Esophagus muscularis mucosa (tissue), 4 donors: ENCODE measurements at places on chromosomes 3 and 15.

DNA sequence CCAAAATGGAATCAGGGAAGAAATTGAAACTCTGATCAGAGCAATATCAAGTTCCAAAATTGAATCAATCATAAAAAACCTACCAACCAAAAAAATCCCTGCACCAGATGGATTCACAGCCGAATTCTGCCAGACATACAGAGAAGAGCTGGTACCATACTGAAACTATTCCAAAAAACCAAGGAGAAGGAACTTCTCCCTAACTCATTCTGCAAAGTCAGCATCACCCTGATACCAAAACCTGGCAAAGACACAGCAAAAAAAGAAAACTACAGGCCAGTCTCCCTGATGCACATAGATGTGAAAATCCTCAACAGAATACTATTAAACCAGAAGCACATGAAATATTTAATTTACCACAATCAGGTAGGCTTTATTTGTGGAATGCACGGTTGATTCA is 118.1 kb downstream of the MYRIP start:
- H3K4me1 ChIP-seq = no peaks in the 10 kb centered on the region
- H3K4me3 ChIP-seq = no peak overlapping the region
- no peaks in the 10 kb centered on the region for H3K36me3 ChIP-seq
- no peaks in the 10 kb centered on the region for H3K27me3 ChIP-seq

DNA sequence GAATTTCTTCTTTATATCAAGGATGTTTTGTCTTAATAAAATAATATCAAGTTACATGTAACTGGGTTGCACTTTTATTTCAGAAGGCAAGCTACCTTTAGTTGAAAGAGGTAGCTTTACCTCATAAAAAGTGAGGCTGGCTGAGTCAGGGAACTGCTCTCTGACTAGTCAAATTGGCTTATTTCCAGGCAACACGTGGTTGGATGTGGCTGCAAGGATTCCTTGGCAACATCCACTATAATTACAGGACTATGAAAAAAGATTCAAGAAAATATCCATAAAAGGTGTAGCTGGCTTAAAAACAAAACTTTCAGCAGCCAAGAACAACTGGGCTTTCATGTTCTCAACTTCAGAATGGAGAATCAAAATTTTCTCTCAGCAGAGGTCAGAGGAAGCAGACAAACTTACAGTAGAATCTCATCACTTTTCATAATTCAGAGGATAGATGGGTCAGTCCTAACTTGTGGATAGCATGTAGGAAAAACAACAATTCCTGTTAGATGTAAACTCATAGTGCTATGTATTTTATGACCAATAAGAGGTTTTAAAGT is 779.1 kb downstream of the MECOM start:
- H3K27me3 ChIP-seq = no peaks in the 10 kb centered on the region
- H3K4me1 ChIP-seq = peaks cover 12% of the 10 kb centered on the region
- no peak overlapping the region for H3K4me3 ChIP-seq
- no peak overlapping the region for H3K27ac ChIP-seq

DNA sequence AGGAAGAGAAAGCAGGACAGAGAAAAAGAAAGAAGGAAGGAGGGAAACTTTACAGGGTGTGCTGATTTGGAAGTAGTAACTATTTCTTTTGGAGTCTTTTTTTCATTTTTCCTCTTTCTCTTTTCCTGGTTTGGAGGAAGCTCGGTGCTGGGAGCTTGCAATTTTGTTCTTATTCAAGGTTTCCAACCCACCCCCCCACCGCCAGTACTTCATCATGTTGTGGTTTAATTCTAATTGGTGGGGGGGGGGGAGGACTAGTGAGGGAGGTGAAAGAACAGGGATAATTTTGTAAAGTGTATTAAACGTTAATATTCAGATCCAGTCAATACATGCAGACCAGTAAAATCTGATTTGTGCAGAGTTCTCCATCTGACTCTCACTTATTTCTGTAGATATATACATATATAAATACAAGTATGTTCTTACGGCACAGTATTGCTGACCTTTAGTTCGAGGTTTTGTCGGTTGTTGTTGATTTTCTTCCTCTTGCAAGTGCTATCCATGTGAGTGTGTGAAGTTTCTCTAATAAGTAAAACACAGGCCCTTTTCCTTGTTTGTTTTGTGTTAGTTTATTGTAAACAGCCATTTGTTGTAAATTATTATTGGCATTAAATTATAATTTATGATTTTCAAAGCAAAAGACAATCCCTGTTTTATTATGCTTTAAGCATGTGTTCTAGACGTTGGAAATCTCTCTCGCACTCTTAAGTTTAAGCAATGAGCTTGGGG is 9.3 kb downstream of the NR2F2 start:
- peaks cover 18% of the 10 kb centered on the region for H3K36me3 ChIP-seq
- H3K4me1 ChIP-seq = peaks cover 5% of the 10 kb centered on the region
- DNase-seq = peak; percentile 64
- peak overlapping the region; percentile 78 for H3K4me3 ChIP-seq
- H3K27me3 ChIP-seq = no peaks in the 10 kb centered on the region

DNA sequence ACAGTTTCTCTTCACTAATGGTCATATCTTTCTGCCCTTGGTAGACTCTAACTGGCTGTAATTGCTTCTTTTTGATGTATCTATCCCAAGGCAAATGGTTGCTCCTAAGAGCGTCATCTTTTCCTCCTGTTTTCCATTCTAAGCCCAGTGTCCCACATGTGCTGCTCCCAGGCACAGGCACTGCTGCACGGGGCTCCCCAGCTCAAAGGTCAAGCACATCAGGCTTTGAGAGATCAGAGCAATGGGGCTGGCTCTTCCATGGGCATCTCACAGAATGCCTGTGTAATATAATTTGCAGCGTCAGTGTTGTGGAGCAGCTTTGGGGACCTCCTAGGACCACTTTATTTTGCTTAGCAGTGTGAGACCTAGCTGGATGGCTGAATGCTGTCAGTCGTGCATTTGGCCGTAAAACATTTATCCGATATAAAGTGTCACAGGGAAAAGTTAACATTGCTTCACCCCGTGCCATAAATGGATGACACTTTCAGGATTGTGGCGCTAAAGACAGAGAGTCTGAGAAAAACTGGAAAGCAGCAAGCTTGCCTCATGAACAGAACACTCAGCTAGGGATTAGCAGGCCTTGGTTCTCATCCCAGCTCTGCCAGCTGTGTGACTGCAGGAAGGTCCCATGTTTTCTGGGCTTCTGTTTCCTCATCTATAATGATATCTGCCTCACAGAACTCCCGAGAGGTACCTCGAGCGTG is 277.5 kb upstream of the TBL1XR1 start:
- no peak for DNase-seq
- H3K4me3 ChIP-seq = no peak overlapping the region
- no peaks in the 10 kb centered on the region for H3K27me3 ChIP-seq

DNA sequence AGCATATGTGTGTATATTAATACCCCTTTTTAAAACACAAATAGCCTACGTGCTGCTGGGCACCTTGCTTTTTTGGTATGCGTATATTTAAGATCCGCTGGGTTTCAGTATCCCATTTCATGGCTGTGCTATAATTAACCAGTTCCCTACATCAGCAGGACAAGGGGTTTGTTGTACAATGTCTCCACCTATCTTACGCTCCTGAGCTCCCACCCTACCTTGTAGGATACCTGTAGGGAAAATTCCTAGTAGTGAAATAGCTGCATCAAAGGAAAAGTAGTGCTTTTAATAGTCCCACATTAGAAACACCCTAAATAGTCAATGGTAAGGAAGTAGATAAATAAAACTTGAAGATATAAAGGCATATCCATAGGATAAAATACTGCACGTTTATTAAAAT is 1.4 kb downstream of the MAP6D1 start:
- H3K27me3 ChIP-seq = no peaks in the 10 kb centered on the region
- H3K36me3 ChIP-seq = peaks cover 19% of the 10 kb centered on the region
- DNase-seq = no peak
- no peak overlapping the region for H3K4me3 ChIP-seq
- H3K4me1 ChIP-seq = peaks cover 23% of the 10 kb centered on the region

GRCh38 chr15:92901072-92901761 is 1.1 kb downstream of the CHD2 start:
- H3K4me3 ChIP-seq = peak overlapping the region; percentile 50
- peaks cover 73% of the 10 kb centered on the region for H3K4me1 ChIP-seq
- no peaks in the 10 kb centered on the region for H3K36me3 ChIP-seq
- no peaks in the 10 kb centered on the region for H3K27me3 ChIP-seq
- peak overlapping the region; percentile 94 for H3K27ac ChIP-seq

DNA sequence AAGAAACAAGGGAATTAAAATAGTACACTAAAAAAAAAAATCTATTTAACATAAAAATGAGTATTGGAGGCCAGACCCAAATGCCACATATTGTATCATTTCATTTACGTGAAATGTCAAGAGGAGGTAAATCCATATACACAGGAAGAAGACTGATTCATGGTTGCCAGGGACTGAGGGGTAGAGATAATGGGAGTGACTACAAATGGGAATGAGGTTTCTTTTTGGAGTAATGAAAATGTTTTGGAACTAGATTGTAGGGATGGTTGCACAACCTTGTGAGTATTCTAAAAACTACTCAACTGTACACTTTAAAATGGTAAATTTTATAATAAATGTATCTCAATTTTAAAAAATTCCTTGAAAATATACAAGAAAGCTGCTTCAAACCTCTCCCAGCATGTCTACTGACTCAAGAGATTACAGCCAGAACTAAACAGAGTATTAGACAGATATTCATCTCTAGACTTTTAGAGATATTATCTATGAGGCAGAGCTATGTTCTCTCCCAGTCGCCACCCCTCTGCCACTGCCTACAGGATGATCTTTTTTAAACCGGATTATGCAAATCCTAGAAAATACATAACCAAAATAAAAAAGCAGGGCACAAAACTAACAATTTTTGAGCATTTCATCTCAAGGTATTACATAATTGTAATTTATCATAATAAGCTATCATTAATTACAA is 6.2 kb downstream of the HLTF start:
- DNase-seq = no peak
- no peak overlapping the region for H3K27ac ChIP-seq
- peaks cover 3% of the 10 kb centered on the region for H3K36me3 ChIP-seq
- H3K27me3 ChIP-seq = no peaks in the 10 kb centered on the region

DNA sequence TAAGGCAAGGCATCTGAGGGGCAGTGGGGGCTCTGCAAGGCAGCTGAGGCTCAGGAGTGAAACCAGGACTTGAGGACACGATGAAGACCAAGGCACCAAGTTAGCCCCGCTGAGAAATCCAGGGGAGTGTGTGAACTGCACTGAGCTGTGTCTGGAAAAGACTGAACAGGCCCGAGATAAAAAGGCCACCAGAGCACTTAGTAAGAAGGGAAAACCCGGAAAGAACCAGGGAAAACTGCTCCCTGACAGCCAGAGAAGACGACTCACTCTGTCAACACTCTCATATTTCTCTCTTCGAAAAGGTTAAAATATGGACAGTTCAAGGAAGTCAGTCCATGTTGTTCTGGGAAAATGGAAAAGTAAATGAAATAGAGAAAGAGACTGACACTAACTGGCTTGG is 109.0 kb downstream of the SEC22A start:
- no peaks in the 10 kb centered on the region for H3K27me3 ChIP-seq
- no peak for DNase-seq
- peaks cover 56% of the 10 kb centered on the region for H3K36me3 ChIP-seq
- H3K27ac ChIP-seq = no peak overlapping the region

- no peaks in the 10 kb centered on the region for H3K27me3 ChIP-seq
- H3K4me1 ChIP-seq = peaks cover 28% of the 10 kb centered on the region
These were observed 237 bp upstream of the ZNF662 start for GRCh38 chr3:42905740-42906069.

DNA sequence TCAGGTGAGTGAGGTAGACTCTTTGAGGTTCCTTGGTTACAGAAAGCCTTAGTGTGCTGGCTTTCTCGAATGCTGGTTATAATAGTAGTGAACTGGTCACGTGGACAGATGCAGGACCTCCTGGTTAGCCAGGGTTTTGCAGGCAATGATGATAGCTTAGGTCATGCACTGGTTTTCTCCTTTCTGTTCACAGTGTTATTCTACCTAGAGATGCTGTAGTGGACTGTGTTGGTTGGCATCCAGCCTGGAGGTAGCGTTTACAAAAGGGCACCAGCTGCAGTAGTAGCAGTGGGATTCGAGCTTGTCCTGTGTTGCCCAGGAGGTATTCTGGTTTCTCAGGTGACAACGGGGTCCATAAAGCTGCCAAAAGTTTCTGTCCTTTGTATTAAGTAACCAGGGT is 27.0 kb downstream of the PCCB start:
- no peak for DNase-seq
- H3K4me1 ChIP-seq = peaks cover 4% of the 10 kb centered on the region
- no peak overlapping the region for H3K27ac ChIP-seq
- peaks cover 38% of the 10 kb centered on the region for H3K36me3 ChIP-seq
- no peaks in the 10 kb centered on the region for H3K27me3 ChIP-seq

- H3K27me3 ChIP-seq = no peaks in the 10 kb centered on the region
- no peaks in the 10 kb centered on the region for H3K4me1 ChIP-seq
- DNase-seq = no peak
- H3K4me3 ChIP-seq = no peak overlapping the region
- H3K36me3 ChIP-seq = no peaks in the 10 kb centered on the region
These were observed 46.5 kb downstream of the GUCA1C start for GRCh38 chr3:108907194-108907593.

- H3K27me3 ChIP-seq = no peaks in the 10 kb centered on the region
- H3K4me1 ChIP-seq = peaks cover 63% of the 10 kb centered on the region
- H3K4me3 ChIP-seq = peak overlapping the region; percentile 98
These were observed 1.3 kb downstream of the FEM1B start for GRCh38 chr15:68278595-68279405.

DNA sequence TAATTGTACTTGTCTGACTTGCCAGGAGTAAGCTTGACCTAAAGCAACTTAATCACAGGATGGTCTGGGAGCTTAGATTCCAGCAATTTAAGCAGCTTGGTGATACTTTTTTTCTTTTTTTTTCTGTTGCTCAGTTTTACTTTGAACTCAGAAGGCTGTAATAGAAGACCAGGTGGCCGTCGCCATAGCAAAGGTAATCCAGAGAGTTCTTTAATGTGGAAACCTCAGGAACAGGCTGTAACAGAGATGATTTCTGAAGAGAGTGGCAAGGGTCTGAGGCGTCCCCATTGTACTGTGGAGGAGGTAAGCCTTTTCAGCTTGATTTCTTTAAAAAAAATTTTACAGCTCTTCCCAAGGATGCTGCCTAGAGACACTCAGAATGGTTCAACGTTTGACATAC is 20.1 kb downstream of the SENP2 start:
- DNase-seq = no peak
- H3K27ac ChIP-seq = no peak overlapping the region
- H3K4me3 ChIP-seq = no peak overlapping the region
- H3K4me1 ChIP-seq = no peaks in the 10 kb centered on the region

GRCh38 chr15:63833021-63833696 is 589 bp downstream of the HERC1 start:
- H3K27ac ChIP-seq = peak overlapping the region; percentile 91
- DNase-seq = no peak
- H3K36me3 ChIP-seq = no peaks in the 10 kb centered on the region
- H3K4me3 ChIP-seq = peak overlapping the region; percentile 79
- peaks cover 32% of the 10 kb centered on the region for H3K4me1 ChIP-seq

DNA sequence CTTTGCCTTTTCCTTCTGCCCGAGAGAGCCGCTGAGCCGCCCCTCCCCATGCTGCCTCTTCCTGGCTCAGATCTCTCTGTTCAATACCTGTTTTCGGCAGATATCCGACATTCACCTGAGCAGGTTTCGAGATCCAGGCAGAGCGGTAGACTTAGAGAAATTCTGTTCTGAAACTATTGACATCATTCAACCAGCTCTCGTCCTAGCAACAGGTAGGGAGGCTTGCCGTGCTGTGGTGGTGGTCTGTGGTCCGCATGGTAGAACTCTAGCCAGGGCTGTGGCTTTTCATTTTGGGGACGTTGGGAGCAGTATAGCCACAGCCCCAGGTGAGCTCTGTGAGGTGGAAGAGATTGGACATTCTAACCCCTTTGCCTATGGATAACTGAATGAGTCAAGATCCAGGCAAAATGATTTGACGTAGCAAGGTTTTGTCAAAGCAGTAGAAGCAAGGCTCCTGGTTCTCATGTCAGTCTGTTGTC is 810 bp downstream of the TMEM62 start:
- peak overlapping the region; percentile 78 for H3K4me3 ChIP-seq
- peak overlapping the region; percentile 85 for H3K27ac ChIP-seq
- no peak for DNase-seq
- peaks cover 10% of the 10 kb centered on the region for H3K4me1 ChIP-seq
